Fibroblast of mammary gland (primary cell): ENCODE measurements at places on chromosomes 11 and 22.

DNA sequence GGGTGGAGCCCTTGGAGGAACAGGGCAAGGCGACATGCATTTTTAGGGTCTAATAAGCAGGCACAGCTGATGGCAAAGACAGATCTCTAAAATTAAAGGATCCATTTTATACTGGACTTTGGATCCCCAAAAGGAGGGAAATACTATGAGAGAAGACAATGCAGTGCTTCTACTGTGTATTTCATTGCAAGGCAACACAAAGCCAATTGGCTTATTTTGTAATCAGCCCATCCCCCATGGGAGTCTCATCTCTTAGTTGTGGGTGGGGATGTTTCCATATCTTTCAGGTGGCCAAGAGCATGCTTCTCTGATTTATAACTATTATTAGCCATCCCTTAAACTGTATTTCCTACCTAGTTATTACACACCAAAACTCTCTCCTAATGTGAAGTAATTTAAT, 18.5 kb upstream of the EI24 start:
- no peak for DNase-seq

DNA sequence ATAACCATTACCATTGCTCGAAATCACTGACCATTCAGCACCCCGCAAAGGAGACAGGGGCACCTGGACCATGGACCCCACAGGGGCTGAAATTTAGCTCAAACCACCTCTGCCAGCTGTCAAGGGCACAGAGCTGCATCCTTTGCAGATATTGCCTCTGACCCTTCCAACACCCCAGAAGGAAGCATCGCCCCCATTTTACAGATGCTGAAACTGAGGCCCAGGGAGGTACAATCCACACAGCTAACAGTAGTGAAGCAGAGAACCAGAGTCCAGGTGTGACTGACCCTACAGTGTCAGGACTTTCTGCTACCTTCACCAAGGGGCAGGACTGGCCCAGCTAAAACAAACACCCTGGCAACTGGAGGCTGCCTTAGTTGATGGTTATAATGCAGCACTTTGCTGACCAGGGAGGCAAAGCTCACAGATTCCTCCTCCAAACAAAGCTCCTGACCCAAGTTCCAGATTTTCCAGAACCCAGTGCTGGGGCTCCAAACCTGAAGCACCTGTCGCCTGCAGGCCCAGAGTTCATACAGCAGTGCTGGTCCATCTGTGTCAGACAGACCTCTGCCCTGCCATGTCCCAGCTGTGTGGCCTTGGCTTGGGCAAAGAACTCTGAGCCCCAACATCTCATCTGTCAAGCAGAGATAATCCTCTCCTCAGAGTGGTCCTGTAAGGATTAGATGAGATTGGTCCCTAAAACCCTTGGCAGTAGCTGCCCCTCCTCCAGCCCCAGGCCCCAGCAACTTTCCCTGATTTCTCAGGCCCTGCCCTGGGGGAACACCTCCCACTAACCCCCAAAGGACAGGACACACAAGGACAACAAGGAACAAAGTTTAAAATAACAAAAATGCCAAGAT, 15.2 kb upstream of the ARAP1 start:
- DNase-seq = no peak

DNA sequence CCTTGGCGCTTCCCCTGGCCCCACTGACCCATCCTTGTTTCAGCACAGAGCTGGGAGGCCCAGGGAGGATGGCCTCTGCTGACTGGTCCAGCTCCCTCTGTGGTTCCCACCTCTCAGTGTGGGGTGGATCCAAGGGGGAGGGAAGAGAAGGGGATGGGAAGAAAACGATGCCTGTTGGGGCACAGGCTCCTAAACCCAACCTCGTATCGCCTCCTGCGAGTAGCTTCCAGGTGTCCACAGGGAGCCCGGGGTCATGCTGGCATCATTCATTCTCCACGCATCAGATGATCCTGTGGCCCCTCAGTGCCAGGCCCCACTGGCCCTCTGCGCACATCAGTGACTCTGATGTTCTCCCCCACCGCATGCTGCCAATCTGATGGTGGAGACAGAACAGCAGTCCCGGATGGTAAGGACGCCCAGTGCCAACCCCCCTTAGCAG, 5.1 kb downstream of the MYEOV start:
- DNase-seq = peak; percentile 45

DNA sequence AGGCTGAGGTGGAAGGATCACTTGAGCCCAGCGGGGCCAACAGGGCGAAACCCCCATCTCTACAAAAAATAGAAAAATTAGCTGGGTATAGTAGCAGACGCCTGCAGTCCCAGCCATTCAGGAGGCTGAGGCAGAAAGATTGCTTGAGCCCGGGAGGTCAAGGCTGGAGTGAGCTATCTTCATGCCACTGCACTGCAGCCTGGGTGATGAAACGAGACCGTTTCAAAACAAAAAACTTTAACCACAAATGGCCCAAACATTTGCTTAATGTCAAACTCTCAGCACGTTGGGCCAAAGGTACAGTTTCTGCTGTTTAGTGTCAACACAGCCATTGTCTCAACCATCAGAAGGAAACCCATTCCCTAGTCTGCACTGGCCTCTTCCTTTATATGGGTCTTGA, 69.2 kb upstream of the TTC12 start:
- DNase-seq = no peak

- peak; percentile 78 for DNase-seq
These were observed 43.8 kb upstream of the BARX2 start for GRCh38 chr11:129331871-129332274.

DNA sequence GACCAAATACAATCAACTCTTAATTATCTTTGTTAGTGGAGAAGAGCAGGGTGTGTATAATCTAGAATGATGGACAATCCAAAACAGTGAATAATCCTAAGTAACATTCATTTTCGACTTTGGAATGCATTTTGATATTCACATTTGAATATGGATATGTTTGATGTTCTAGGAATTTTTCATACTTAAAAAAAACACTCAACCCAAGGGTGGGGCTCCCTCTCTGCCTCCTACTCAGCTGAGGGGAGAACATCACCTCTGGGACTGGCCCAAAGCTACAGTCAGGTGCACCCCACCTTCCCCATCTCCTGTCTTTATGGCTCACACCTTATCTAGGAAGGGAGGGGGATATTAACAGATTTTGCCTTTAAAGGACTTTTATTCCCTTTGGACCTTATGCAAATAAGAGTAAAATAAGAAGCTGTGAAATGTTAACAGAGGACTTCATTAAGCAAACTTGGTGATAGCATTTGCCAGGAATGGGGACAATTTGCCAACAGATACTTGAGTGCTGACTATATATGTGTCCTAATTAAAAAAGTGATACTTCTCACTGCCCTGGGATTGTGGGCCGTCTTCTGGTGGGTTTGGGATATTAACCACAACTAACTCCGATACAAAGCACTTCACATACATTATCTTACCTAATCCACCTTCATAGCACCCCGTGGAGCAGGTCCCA, 187.0 kb downstream of the ST3GAL4 start:
- DNase-seq = no peak

DNA sequence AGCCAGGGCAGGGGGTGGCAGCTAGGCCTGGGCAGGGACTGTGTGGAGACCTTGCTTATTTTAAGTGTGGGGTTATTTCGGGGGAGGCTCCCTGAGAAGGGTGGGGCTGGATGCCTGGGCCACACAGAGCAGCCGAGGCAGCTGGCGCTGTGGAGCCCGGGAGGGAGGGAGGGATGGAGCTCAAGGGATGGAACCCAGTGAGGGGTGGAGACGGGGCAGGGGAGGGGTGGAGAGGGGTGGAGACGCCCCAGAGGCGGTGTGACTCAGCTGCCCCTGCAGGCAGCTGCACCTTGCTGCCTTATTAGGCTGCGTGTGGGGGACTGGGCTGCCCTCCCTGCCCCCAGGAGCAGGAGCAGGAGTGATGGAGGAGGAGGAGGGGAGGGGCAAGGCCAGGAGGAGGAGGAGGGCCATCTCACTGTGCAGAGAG, 9.8 kb upstream of the TSSC4 start:
- peak; percentile 84 for DNase-seq

DNA sequence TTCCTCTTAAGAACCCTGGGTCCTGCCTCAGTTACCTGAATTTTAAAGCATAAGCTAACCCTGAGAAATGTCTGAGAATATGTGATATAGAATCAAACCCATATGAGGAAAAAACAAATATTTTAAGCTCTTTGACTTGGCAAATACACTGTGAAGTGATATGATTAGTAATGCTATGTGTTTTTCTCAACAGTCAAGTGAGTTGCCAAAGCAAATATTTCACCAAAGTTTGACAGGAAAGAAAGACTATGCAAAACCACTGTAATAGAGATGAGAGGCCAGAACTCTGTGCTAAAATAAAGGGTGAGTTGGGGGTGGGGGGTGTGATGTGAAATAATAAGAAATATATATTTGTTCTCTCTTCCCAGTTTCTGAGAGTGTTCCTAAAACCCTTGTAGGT, 613.5 kb upstream of the CCDC179 start:
- DNase-seq = no peak

GRCh38 chr11:33942954-33943353, 51.1 kb upstream of the LMO2 start:
- peak; percentile 93 for DNase-seq

DNA sequence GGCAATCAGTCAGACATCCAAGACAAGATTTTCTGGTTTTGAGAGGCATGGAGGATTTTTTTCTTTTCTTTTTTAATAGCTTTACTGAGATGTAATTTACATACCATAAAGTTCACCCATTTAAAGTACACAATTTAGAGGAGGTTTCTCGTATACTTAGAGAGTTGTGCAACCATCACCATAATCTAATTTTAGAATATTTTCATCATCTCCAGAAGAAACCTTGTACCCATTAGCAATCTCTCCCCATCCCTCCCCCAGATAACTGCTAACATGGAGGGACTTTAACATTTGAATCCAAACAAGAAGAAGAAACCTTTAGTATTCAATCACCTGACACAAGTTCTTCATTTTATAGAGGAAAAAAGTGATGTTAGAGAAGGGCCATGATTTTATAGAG, 83.6 kb downstream of the CLPB start:
- DNase-seq = peak; percentile 12

DNA sequence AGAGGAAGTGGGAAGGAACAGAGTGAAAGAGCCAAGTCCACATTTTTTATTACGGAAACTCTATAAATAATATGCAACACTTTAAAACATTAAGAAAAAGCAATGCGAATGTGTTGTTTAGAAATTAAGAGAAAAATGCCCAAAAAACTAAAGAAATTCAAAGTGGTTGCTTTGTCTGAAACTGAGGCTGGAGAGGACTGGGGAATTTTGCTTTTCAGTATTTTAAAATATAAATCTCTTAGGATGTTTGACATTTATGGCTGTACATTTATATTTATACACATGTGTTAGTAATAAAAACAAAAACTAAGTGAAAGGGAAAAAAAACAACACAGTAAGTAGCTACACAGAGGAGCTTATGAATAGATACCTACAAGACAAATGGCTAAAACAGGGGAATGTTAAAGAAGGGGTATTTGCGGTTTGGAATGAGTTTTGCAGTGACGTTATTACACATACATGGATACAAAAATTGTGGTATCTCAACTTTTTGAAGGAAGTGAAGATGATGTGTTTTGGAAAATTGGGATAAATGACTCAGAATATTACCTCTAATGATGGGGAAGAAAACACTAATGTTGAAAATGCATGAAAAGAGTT, 97.0 kb upstream of the DRD2 start:
- DNase-seq = peak; percentile 7

- DNase-seq = peak; percentile 54
These were observed 7.9 kb upstream of the SLN start for GRCh38 chr11:107719557-107720302.

DNA sequence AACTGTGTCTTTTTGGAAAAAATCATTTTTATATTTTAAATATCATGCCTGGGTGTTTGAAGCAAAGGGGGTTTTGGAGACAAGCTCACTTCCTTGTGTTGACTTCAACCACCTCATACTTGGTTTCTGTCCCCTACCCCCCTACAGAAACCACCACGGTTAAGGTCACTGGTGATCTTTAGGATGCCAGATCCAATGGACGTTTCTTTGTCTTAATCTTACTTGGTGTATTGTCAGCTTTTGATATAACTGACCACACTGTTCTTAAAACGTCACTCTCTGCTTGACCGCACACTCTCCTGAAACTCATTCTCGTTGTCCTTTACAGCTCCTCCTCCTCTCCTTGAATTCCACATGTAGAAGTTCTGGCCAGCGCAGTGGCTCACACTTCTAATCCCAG, 34.8 kb upstream of the SWAP70 start:
- no peak for DNase-seq

DNA sequence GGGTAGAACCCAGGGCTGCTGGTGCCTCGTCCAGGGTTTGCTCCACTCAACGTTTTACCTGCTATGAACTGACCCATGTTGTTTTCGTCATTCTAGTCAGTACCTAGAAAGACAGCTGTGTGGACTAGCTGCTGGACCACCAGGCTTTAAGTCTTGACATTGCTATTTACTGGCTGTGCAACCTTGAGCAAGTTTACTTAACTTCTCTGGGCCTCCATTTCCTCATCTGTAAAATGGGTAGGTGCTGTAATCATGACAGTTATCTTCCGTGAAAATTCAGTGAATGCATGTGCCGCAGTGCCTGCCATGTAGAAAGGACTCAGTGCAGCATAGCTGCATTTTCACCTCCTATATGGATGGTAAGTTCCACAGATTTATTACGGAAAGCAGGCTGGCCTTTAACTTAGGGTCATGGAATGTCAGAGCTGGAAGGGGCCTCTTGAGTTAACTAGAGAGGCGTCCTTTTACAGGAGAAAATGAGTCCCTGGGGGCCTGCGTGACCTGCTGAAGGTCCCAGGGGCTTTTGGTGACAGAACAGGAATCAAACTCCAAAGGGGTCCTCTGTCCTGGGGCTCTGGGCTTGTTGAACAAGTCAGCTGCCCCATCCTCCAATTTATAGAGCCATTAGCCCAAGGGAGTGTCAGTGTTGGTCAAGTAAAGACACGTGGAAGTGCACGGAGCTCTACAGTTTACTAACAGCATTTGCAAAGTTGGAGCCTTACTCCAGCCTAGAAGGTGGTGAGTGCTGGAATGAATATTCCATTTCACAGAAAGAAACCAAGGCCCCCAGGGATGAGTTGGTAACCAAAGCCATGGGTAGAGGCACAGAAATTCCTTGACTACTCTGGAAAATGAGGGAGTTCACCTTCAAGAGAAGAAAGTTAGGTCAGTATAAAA, 12.0 kb upstream of the MALAT1 start:
- DNase-seq = no peak

DNA sequence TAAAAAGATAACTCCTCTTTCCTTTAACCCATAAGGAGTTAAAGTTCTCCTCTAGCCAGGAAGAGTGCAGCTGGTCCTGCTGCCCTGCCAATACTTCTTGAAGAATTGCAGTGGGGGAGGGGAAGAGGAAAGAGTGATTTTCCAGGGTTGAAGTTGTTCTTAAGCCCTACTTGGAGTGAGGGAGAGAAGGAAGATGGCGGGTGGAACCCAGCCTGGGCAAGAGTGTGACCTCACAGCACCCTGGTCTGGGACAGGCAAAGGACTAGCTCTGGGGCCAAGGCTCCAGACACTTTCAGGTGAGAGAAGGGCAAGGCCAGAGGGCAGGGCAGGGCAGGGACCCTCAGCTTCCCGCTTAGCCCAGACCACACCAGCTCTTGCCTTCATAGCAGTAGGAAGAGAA, 6.6 kb downstream of the TNKS1BP1 start:
- DNase-seq = peak; percentile 61

GRCh38 chr22:44938886-44939285, 70.9 kb downstream of the PHF21B start:
- DNase-seq = no peak
